ENCODE measurements at places on chromosomes 16 and 17.

DNA sequence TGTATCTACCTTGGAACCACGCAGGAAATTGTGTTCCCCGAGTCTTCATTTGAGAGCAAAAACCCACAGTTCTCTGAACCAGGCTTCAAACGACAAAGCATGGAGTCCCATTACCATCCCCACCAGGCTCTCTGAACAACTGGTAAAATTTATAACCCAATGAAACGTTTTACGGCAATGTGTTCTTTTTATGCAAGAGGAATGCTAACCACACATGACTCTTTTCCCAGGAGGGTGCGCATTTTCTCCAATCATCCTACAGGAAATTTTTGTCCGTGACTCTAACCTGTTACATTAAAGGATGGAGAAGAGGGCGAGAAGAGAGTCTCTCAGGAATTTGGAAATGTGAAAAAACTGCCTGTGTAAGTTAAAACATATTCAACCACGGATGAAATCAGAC, 17.8 kb downstream of the STX8 start:
- DNase-seq: no peak

GRCh38 chr16:48317026-48317425, 68.2 kb downstream of the SIAH1 start:
- no peak for DNase-seq

- no peak for DNase-seq
Measured at GRCh38 chr17:39593371-39593770, 14.3 kb downstream of the NEUROD2 start.

GRCh38 chr16:66475232-66475631, 48.1 kb downstream of the BEAN1 start:
- DNase-seq: no peak

GRCh38 chr16:86291491-86291890, 218.8 kb upstream of the FOXF1 start:
- no peak for DNase-seq

DNA sequence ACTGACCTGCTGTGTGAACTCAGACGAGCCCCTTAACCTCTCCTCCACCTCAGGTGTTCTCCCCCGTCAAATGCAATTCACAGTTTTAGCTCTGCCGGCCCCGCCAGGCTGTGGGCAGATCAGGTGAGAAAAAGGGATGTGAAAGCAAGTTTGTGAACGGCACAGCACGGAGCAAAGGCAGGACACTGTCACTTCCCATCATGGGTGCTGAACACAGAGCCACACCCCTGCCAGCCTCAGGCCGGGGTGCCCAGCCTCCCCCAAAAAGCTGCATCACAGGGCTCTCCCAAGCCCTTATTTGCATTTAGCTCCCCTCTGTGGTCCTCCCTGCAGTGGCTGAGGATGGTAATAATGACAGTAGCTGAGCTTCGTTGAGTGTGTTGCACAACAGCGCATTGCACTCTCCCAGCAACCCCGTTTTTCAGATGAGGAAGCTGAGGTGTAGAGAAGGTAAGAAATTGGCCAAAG, 88.8 kb upstream of the TNRC6C start:
- no peak for DNase-seq

DNA sequence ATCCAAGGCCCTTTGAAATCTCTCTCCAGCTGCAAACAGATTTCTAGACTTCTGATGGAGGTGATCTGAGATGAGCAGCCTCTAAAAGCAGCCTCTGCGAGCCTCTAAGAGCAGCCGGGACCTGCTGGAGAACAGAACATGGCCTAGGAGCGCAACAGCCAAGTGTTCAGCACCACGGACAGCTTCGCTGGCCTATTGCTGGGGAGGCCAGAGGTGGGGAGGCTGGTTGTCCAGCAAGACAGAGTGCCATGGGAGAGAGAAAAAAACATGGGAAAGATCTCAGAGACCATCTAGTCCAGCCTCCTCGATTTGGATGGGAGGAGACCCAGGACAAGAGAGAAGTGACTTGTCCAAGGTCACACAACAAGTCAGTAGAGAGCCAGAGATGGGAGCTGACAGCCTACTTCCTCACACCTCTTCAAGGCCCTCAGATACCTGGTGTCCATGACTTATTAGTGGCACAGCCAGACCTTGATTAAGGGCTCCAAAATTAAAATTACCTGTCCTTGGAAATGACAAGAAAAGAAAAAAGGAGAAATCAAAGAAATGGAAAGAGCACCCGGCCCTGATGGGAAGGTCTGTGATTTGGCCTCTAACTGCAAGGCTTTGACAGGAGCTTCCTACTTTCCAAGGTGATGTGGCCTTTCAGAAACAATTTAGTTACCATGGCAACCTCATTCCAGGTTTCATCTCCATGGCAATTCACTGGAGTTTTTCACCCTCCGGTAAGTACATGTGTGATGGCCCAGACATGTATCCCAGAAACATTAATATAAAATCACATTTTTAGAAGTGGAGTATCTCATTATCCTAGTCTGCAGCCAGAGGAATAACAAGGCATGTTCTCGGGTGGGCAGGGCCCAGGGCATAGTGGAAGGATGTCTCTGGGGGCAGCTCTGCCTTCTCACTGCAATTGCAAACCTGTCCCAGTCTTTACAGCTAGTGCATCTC, 14.5 kb downstream of the RPRML start:
- DNase-seq: no peak

DNA sequence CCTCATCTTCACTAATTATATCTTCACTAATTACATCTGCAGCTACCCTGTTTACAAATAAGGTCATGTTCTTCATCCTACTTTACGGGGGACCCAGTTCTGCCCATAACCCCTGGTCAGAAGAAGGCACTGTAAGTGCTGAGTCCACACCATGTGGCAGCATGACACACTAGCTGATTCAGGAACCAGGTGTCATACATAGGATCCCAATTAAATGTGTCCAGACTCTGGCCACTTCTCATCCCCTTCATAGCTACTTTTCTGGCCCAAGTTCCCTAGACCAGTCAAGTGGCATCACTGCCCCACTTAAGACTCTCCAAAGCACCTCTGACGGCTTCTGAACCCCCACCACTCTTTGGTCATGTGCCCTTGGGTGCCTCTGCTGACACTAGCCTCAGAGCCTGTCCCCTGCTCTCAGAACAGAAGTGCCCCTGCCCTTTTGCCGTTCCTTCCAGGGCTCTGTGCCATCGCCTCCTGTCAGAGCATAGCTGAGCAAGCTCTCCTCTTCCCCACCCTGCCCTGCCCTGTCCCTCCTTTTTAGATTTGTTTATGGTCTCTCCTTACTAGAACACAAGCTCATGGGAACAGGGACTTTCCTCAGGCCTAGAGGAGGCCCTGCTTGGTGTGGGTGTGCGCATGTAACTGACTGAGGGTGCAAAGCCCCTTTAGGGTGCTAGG, 61.1 kb downstream of the B9D1 start:
- no peak for DNase-seq

GRCh38 chr16:69888005-69888590, 63.0 kb upstream of the CLEC18A start:
- DNase-seq: no peak

- no peak for DNase-seq
Measured at GRCh38 chr17:14061666-14062560, 7.4 kb upstream of the COX10 start.

GRCh38 chr17:45143767-45144198, 4.5 kb upstream of the HEXIM1 start:
- DNase-seq: no peak

DNA sequence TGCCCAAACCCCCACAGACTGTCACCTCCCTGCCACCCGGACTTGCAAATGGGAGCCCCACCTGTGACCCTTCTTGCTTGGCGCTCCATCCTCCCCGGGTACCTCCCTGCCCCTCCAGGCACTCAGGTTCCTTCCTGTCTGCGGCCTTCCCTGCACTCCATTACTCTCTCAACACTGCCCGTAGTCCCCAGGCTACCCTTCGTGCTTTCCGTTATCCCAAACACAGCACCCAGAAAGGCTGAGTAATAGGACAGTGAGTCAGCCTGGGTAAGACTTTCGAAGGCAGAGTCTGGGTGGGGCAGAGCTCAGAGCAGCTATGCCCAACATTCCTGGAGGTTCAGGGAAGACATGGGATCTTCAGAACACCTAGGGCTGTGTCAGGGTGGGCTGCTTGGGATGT, 16.6 kb upstream of the C16orf74 start:
- no peak for DNase-seq

DNA sequence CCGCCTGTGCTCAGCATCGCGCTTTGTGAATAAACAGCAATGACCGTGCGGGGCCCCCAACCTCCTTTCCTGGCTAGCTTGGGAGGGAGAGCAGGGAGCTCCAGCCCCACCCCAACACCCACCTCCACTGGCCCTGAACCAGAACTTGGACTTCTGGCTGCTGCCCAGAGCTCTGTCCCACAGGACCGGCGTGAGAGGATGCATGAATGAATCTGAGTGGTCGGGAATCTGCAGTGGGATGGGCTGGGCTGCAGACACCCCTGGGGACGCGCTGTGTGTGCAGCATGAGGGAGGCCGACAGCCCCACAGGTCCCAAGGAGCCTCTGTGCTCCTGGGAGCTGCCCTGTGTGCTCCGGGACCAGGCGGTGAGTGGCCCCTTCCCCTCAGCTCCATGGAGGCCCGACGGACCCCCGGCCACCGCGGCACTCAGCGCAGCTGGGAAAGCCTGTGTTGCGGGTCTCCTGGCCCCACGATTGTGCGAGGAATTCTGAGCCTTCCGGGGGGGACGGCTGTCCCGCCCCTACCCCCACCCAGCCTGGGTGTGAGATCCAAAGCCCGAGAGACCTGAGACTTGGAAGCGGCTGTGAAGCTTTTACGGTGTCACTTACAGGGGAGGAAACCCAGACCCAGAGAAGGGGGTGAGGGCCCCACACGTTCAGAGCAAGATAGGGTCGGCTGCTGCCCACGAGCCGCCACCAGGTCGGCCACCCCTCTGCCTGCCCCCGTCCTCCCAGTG, 5.4 kb downstream of the PIEZO1 start:
- DNase-seq: no peak

GRCh38 chr17:4180791-4181190, 37.8 kb downstream of the CYB5D2 start:
- DNase-seq: no peak

DNA sequence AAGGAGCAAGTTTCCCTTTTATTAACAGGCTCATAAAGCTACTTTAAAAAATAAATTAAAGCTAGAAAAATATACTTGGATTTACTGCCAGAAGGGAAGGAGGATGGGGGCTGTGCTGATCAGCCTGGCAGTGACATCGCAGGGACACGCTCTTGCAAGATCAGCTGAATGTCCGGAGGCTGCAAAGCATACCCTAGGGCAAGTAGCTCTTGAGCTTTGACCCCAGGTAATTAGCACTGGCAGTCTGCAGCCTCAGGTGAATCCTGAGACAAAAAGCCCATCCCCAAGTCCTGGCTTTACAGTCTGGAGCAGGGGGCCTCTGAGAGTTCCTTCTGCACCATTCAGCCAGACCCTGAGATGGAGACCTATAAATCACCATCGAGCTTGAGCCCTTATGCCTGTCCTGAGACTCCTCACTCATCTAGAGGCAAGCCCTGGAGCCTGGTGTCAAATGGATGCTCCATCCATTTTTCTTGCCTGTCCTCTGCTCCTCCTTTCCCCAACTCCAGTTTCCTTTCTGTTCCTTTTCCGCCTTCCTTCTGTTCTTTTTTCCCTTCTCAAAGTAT, 131.7 kb downstream of the TMEM114 start:
- no peak for DNase-seq

GRCh38 chr16:48632137-48632774, 22.3 kb upstream of the N4BP1 start:
- DNase-seq: no peak

GRCh38 chr16:63981639-63982038, 1140.2 kb downstream of the CDH11 start:
- no peak for DNase-seq

- no peak for DNase-seq
Measured at GRCh38 chr17:56587298-56587697, 6.2 kb upstream of the NOG start.

- no peak for DNase-seq
Measured at GRCh38 chr16:55391760-55392375, 67.9 kb downstream of the IRX6 start.

DNA sequence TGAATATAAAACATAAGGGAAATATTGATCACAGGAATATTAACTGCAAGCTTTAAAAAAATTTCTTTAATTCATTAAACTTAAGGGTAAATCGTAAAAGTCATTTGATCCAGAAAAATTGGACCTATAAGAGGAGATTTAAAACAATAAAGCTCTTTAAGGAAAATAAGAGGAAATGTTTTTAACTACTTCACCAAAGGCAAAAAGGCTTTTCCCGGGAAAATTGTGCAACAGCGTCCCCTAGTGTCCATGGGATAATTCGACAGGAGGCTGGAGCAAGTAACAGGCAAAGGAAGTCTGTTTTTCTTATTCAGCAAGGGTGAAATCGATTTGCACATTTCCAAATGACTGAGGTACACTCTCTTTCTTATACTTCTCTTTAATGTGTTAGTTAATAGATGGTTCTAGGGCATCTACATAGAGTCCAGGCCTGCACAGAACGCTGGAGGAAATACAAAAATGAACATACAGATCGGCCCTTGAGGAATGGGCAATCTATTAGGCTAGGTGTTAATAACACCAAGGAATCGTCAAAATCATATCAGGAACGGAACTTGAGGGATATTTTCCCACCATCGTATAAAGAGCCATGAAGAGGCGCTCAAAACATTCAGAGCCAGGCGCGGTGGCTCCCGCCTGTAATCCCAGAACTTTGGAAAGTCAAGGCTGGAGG, 61.4 kb downstream of the ZNF18 start:
- DNase-seq: no peak

DNA sequence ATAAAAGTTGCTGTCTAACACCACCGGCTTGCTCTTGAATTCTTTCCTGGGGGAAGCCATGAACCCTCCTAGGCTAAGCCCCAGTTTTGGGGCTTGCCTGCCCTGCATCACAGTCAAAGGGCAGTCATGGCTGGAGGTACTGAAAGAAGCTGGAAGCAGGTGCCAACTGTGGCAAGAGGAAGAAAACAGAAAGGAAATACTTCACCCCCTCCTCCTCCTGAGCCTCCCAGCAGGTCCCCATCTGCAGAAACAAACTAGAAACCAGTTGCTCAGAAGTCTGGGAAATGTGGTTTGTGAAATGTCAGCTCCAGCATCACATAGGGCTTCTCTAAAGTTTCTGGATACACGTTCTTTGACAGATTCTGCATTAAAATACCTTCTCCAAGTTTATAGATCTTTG, 150.0 kb upstream of the PSMD7 start:
- DNase-seq: no peak

- no peak for DNase-seq
Measured at GRCh38 chr17:78734793-78735641, 47.1 kb downstream of the CYTH1 start.

GRCh38 chr17:69574257-69575197, 160.0 kb downstream of the MAP2K6 start:
- no peak for DNase-seq

- no peak for DNase-seq
Measured at GRCh38 chr17:69555056-69555455, 140.6 kb downstream of the MAP2K6 start.

DNA sequence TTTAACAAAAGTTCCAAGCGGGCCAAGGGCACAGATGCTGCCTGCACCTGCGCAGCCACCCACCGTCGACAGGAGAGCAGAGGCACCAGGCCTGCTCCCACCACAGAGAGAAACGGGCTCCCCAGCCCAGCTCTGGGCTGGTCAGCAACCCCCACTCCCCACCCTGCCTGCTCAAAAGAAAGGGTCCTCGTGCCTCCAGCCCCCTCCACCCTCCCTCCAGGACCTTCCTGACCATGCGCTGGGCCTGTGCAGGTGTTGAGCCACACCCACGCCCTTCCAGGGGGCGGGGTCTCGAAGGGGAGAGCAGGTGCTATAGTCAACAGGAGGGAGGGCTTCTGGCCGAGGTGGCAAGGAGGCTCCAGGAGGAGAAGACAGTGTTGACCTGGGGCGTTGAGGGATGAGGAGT, 25.3 kb downstream of the ZNF778 start:
- DNase-seq: no peak

GRCh38 chr16:2339521-2340484, 725 bp downstream of the ABCA3 start:
- DNase-seq: no peak

Data from NCI-H1436 treated with DMSO at 0.1 percent for 48 hours (cell line).